Activated naive CD4-positive, alpha-beta T cell treated with anti-CD3 and anti-CD28 coated beads, Interleukin-2, amount 10 ng/mL, durations not matched to agents 7 days and 5 days (primary cell): ENCODE measurements at places on chromosomes 6 and 20.

DNA sequence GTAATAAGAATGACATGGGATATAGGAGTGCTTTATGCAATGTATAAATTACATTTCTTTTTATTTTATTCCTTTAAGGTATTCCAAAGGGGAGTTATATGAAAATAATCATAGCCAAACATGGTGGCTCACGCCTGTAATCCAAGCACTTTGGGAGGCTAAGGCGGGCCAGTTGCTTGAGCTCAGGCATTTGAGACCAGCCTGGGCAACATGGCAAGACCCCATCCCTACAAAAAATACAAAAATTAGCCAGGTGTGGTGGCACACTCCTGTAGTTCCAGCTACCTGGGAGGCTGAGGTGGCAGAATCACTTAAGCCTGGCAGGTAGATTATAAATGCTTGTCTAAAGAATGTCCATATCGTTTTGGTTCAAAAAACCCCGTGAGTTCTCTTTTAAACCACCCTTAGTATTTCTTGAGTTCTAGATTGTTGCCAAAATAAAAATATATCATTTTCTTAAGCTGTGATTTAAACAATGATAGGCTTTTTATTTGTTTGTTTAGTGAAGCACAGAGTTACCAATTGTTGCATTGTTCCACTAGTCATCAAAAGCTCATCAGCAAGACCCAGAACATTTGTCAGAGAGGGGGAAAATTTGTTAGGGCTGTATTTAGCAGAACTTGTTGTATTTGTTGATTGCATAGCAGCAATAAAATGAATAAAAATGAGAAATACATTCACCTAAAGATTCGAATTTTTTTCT lies 146.2 kb downstream of the KHDC1L start:
- no peak for DNase-seq

- peak; percentile 28 for DNase-seq
These were observed 29.3 kb upstream of the TBC1D7 start for GRCh38 chr6:13357551-13358075.

GRCh38 chr6:126672649-126673048 lies 332.7 kb downstream of the CENPW start:
- DNase-seq, result no peak

DNA sequence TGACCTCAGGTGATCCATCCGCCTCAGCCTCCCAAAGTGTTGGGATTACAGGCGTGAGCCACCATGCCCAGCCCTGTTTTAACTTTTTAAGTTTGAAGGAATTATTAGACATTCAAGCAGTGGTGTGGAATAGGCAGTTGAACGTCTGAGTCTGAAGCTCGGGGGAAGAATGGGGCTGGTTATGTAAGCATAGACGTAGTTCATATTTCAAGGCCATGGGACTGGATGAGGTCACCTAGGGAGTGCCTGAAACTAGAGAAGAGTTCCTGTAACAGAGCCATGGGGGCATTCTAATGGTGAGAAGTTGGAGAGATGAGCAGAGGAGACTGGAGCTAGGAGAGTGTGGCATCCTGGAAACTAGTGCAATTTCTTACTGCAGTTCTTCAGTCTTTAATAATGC lies 6.4 kb downstream of the CDKAL1 start:
- DNase-seq, result no peak

- DNase-seq, result no peak
These were observed 42.3 kb downstream of the STK4 start for GRCh38 chr20:45008521-45009049.

GRCh38 chr20:60576236-60576635 lies 618.0 kb downstream of the CDH26 start:
- no peak for DNase-seq

GRCh38 chr20:43681991-43682410 lies 15.1 kb downstream of the MYBL2 start:
- DNase-seq, result no peak
